ENCODE measurements at places on chromosomes 3 and 15.

- DNase-seq, result no peak
Observed at GRCh38 chr3:13307041-13307440, 113.1 kb downstream of the NUP210 start.

DNA sequence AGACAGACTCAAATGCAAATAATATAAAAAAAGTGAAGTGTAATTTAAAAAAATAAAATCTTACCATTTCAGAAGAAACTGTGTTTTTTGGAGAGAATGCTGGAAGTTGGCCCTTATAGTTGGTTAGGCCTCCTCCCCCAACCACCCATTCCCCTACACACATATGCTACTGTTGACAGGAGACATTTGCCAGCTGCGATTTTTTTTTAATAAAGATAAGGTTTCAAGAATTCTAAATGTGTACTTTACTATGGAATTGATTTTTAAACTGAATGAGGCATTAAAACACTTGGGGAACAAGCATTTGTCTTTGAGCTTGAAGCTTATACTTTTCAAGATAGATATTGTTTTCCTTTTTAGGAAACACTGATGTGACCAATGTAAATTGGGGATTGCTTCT is 4.4 kb upstream of the SSR3 start:
- no peak for DNase-seq

GRCh38 chr3:44114142-44114541 is 127.5 kb upstream of the TOPAZ1 start:
- peak; percentile 25 for DNase-seq

DNA sequence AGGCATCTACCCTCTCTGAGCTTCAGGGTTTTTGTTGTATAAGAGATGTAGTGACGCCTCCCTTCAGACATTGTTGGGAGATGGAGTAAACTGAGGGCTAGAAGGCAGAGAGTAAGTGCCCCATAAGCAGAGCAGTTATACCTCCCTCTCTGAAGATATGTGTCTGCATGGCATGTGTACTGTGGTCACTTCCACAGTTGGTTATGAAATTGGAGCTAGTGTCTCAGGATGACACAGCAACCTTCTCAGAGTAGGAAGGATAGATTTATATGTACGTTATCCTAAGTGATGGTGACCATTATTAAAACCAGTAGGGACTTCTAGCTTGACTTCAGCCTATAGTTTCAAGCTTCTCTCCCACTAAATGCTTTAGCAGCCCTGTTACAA is 17.9 kb downstream of the PXK start:
- DNase-seq, result no peak

DNA sequence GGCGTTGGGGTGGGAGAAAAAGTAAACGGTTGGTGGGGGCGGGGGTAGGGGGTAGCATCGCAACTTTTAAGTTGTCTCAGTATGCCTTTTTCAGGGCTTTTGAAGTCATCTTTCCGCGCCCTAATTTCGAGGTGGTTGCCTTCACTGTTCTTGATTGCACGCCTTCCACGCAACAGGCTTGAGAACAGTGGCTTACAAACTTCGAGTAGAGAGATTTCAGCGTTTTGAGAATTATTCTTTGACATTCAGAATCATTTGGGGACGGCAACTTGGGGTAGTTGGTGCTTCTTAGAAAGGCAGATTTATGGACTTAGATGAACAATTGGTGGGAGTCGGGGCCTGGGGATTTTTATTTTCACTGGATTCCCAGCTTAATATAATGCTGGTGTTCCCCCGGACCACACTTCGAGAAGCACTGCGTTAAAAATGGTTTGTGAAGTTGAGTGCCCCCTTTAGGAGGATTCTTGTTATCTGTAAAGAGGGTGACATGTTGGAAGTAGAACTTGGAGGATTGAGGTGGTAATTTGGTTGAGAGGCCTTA is 880 bp downstream of the PPP4R2 start:
- DNase-seq, result no peak

DNA sequence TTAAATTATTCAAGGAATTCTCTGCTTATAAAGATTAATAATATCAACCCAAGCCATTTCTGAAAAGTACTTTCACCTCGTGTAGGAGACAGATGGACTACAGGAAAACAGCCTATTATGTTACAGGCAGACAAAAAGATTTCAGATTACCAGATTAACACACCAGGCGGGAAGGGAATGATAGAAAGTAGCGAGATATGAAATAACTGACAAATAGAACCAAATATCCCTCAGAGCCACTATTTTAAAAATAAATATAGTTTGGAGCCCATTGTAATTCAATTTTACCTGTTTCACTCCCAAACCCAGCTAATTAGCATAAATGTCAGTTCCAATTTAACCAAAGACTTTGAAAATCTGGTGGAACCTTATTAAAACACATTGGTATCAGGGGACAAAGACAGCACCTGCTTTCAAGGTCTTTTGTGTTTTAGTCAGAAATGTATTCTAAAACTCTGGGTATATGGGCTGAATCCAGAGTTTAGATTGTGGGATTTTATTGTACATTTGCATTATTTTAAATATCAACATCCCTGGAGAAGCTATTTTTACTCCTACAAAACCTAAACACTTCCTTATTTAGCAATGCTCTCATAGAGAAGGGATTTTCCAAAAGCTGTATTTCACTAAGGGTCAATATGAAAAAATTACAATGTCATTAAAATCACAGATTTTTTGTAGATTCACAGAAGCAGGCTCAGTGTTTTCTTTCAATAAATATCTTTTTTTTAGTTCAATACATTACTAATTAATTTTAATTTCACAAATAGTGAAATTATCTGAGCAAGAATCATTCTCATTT is 138.4 kb downstream of the TNIK start:
- no peak for DNase-seq

- no peak for DNase-seq
Observed at GRCh38 chr15:83928392-83928734, 274.4 kb downstream of the ADAMTSL3 start.

Data from naive thymus-derived CD8-positive, alpha-beta T cell (primary cell).